ENCODE measurements at places on chromosomes 4 and X.

- peak; percentile 84 for DNase-seq
Observed at GRCh38 chrX:122238801-122239200, 945.3 kb upstream of the GRIA3 start.

DNA sequence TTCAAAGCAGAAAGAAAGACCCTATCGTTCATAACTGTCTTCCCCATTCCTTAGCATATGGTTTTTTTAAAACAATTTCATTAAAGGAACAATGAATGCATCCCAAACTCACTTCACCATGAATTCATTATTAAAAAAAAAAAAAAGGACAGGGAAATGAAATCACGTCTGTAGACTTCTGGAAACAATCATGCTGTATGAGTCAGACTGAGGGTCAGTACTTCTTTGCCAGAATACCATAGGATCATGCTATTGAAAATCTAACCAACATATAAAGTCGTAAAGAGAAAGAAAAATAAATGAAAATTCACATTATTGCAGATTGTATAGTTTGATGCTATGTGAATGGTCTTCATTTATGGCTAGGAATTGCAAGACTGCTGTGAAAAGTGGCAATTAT is 144.4 kb downstream of the PCDH18 start:
- DNase-seq = no peak

DNA sequence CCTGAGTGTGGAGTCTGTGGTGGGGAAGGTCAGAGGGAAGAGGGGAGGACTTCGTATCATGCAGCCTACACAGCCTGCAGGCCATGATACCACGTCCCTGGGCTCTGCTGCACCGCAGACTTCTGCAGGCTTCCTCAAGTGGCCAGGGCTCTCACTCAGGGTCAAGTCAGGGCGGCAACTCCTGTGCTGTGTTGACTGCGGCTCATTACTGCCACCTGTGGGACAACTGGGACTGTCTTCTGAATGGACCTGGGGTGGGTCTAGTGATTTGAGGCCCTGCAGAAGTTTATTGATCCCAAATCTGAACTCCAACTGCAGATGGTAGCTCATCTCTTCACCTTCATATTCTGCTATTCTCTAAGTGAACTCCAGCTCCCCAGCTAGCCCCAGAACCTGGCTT is 167.1 kb downstream of the NSUN7 start:
- DNase-seq = no peak

- DNase-seq = no peak
Observed at GRCh38 chr4:126182336-126182735, 867.6 kb downstream of the FAT4 start.

- peak; percentile 13 for DNase-seq
Observed at GRCh38 chrX:107619885-107620322, 8.4 kb upstream of the PRPS1 start.

GRCh38 chr4:151991884-151992167 is 231.0 kb upstream of the GATB start:
- no peak for DNase-seq

GRCh38 chr4:27040356-27040755 is 179.7 kb downstream of the STIM2 start:
- DNase-seq = no peak

GRCh38 chrX:73262991-73263390 is 48.3 kb upstream of the NAP1L2 start:
- DNase-seq = peak; percentile 8

- DNase-seq = no peak
Observed at GRCh38 chrX:54909941-54910340, 10.7 kb upstream of the TRO start.

GRCh38 chr4:156523991-156524390 is 447.6 kb downstream of the PDGFC start:
- DNase-seq = no peak

- no peak for DNase-seq
Observed at GRCh38 chrX:19566359-19567222, 51.3 kb upstream of the MAP3K15 start.

DNA sequence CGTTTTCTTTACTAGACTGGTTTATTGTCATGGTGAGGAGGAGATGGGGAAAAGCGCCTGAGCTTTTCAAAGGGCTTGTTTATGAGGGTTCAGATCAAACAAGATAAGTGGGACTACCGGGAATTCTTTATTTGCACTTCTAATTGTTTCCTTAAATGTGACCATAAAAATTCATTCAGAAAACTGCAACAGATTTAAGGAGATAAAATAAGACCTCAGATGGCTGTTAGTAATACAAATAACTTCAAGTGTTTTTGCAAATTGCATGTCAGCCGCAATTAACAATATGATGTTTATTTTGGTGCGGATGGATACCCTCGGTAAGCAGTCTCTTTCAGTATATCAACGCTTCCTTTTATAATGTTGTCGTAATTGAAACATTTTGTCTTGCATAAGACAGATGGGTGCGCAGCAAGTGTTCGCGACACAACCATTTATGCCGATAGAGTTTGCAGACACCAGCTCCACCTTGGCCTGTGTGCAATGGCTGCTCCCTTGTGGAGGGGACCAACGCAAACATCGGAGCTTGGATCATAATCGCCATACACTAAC is 151.0 kb downstream of the C4orf33 start:
- no peak for DNase-seq

GRCh38 chrX:150306002-150306401 is 57.1 kb upstream of the MAMLD1 start:
- DNase-seq = no peak

DNA sequence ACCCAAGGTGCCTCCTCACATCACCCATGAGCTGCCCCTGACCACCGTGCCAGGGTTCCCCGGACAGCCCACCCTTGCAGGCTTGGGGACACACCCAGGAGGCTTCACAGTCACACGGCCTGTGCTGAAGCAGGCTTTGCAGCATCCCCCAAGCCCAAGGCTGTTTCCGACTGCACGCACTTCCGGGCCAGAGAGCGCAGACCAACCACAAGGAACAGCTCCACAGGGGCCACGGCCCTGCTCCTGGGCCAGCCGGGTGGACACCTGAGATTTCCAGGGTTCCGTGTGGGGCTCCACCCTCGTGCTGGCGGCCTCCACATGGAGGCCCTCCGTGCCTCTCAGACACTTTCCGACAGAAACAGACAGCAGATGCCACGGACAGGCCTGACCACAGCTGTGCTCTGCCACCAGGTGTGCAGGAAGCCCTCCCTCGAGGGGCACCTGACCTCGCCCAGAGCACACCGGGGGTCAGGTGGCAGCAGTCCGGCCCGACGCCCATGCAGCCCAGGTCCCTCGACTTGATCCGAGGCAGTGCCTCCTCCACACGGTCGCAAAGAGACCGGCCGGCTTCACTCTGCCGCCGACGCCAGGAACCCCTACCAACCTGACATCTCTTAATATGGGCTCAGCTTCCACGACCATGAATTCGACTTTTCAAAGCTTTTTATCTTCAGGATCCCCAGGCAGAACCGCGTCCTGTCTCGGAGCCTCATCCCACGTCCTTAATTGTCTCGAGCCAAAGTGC is 8.0 kb downstream of the CTBP1 start:
- no peak for DNase-seq

DNA sequence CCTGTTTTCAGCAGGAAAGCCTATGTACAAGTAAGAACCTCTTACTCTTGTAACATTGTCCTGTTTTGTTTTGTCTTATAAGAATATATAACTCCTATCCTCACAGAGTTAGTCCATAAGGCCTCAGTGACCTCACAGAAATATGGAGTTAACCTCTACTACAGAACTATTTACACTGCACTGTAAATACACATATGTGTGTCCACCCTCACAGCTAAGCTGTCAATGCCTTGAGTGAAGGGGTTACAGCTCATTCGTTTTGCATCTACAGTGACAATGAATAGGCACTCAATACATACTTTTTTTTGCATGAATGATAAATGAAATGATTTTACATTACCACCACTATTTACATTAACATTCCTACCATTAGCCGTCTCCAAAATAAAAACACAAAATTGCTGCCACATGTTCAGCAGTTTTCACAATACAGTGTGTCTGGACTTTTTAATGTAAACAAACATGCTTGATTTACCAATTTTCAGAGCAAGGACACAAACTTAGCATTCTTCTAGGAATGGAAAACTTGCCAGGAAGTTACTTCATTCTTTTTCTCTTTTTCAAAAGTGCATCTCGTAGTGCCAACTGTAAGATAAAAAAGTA is 9.5 kb upstream of the NAAA start:
- no peak for DNase-seq

- DNase-seq = no peak
Observed at GRCh38 chrX:20225488-20225833, 41.2 kb downstream of the RPS6KA3 start.

GRCh38 chrX:27633328-27633727 is 43.2 kb downstream of the DCAF8L2 start:
- DNase-seq = no peak

- DNase-seq = no peak
Observed at GRCh38 chr4:150990993-150991392, 24.1 kb downstream of the LRBA start.

DNA sequence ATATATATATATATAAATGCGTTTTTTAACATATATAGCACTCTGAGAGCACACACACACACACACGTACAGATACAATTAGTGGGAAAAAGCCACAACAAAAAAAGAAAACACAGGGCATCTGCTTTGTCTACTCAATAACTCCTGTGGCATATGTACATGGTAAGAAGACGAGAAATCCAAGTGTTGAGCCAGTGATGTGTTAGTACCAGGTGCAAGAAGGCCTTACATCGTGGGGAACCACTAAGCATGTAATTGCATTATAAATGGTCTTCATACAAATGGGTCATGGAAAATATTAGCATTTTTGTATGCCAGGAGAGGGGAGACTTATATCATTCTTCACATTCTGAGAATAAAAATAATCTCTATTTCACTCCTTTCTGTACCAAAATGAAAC is 62.7 kb upstream of the FAM47B start:
- no peak for DNase-seq

- DNase-seq = no peak
Observed at GRCh38 chr4:65391814-65392213, 278.5 kb downstream of the EPHA5 start.
